ENCODE measurements at places on chromosomes 3 and 15. TPM values are rescaled to one million over a fixed set of nuclear protein-coding genes. Genes with fewer than 3 reads are reported as not detected.

Gene IGF1R
- 27.6 TPM for total RNA-seq

Gene COL7A1
- total RNA-seq: 0.09 TPM

Gene GOLGA8R
- total RNA-seq: 0.33 TPM

Gene TMC3
- not detected for total RNA-seq

Gene DPPA2
- total RNA-seq: not detected

All from dermis lymphatic vessel endothelial cell (primary cell).